ENCODE measurements at places on chromosomes 1 and 21.
A peak's percentile ranks its signal among the peaks of the same experiment; 100 is the strongest.

DNA sequence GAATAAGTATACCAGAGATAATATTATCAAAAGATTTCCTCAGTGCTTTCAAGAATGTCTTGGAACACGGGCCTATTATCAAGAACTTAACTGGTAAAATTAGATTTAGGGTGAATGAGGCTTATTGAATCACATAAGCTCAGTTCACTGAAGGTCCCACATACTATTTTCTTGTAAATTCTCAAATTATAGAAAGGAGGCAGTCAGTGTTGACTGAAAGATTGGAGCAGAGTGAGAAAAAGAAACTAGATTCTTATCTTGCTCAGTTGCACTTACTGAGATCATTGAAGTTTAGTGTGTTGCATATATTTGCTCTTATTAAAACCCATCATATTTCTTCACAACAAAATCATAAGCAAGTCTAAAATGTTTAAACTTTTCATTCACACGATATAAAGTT lies 3.9 kb upstream of the RGS1 start:
- DNase-seq, result no peak

GRCh38 chr1:99619583-99619982 lies 26.3 kb upstream of the PALMD start:
- no peak for DNase-seq

DNA sequence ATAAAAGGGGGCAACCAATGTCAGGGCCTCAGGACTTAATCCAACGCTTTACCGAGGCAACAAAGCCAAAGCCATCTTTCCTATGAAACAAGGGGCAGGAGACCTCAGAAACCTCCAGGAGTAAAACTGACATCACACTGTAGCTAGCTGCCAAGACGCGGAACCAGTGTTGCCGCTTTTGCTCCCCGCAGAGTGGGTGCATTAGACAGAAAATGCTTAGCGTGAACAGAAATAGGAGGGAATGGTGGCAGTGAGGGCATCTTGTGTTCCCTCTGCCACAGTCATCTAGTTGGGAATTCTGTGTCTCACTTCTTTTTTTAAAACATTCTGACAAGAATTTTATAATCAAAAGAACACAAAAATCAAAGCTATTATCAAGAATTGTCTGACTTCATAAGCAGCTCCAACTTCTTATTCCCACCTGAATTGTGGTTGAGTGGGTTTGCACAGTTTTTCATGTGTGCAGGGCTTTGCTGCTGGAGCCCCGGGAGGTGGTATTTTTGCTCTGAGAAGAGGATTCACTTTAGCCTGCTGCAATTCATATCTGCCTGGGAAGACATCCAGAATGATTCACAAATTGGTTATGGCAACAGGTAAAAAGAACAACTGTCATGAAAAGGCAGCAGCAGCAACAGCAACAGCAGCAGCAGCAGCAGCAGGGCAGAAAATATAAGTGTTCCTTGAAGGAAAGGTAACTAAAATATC lies 82.2 kb upstream of the DIRAS3 start:
- no peak for DNase-seq

GRCh38 chr1:3653286-3653618 lies 936 bp downstream of the TP73 start:
- DNase-seq, result no peak

DNA sequence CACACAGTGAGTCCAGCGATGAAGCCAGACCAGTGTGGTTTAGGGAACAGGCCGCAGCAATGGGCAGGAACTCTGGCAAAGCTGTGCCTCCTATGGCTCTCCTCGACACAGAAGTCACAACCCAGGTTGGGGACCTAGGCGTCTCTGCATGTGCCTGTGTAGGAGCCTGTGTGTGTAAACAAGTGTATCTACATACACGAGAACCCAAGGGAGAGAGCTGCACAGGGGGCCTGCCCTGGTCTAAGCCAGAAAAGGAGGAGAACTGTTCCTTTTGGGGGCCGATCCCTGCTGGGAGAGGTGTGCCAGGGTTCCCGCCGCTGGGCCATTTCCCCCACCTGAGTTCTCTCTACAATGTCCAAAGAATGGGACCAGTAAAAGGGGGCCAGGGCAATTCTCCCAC lies 56.0 kb downstream of the CD247 start:
- no peak for DNase-seq

- DNase-seq, result no peak
Measured at GRCh38 chr1:29428280-29428615, 191.9 kb downstream of the PTPRU start.

GRCh38 chr1:223741861-223742260 lies 29.5 kb downstream of the CAPN2 start:
- DNase-seq, result no peak

DNA sequence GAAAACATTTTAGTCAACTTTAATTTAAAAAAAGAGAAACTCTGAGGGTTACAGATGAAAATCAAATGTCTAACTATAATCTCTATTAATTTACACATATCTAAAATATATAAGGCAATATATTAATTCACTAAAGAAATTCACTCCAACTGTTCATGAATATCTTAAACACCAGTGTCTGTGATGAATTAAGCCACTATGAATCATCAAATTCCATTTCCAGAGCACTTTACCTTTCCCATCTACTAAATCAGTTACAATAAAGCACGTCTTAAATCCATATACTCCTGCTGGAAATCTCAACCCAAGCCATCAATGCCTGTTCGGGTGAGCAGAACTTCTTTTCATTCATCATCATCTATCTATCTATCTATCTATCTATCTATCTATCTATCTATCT lies 4.3 kb downstream of the TAF5L start:
- no peak for DNase-seq

DNA sequence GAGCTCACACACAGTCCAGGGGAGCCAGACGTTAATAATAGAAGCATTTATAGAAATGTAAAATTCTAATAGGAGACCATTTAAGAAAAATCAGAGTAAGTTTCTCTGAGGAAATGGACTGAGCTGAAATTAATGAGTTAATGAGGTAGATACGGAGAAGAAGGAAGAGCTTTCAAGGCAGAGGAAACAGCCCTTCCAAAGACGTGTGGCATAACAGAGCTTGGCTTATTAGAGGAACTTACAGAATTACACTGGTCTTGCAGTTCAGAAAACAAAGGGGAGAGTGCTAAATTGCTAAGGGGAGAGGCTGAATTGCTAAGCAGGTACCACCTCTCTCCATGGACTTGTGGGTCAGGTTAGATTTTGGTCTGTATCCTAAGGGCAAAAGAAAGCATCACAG lies 8.2 kb upstream of the PIGK start:
- DNase-seq, result no peak

- DNase-seq, result peak; percentile 60
Measured at GRCh38 chr1:37811027-37811655, 3.1 kb upstream of the YRDC start.

GRCh38 chr1:245279346-245279745 lies 124.6 kb downstream of the KIF26B start:
- DNase-seq, result no peak

- no peak for DNase-seq
Measured at GRCh38 chr1:183735069-183735860, 69.7 kb upstream of the RGL1 start.

DNA sequence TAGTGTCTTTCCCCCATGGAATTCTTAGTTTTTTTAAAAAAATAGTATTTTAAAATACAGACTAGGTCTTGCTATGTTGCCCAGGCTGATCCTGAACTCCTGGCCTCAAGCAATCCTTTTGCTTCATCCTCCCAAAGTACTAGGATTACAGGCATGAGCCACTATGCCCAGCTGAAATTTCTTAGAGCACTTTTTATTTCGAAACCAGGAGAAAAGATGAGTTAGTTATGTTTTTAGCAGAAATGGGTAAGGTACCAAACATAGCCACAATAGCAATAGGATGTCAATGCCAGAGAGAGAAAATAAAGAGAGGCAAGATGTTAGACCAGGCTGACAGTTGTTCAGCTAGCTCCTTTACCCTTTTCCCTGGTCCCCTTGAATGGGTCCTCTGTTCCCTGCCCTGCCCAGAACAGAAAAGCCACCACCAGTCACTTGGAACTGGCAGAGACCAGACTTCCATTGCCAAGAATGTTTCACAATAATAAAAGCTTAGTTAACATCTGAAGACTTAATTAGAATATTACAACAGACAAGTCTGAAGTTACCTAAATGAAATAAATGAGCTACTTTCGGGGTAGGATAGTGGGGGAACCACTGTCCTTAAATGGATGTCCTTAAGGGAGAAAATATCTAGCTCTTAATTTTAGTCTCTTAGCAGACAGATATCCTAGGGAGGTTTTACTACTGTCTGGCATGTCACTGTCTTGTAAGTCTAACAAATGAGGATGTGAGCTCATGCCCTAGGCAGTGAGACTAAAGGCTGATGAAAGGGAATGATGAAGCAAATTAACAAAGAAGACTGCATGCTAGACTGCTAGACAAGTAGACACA lies 54.3 kb downstream of the ABL2 start:
- DNase-seq, result no peak

DNA sequence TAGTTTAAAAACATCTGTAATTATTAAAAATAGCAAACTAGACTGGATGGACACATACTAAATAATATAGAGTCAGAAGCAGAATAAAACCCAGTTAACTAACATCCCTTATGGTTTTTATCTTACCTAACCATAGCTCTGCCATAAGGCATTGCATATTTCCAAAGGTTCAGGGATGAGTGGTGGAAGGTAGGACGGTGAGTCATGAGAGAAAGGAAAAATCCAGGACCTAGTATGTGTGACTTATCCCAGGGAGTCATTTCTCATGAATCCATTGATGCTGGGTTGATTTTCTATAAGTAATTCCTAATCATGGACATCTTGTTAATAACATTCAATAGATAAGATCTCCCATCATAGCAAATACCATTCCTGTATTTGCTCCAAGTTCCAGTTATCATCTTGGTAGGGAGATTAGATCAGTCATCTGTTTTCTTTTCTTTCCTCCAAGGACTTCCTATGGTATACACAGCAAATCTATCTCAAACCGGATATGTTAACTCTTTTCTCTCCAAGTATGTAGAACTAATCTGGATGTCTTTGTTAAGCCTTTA lies 490.7 kb upstream of the B3GALT2 start:
- no peak for DNase-seq

- no peak for DNase-seq
Measured at GRCh38 chr21:45027241-45028196, 46.9 kb upstream of the ADARB1 start.

DNA sequence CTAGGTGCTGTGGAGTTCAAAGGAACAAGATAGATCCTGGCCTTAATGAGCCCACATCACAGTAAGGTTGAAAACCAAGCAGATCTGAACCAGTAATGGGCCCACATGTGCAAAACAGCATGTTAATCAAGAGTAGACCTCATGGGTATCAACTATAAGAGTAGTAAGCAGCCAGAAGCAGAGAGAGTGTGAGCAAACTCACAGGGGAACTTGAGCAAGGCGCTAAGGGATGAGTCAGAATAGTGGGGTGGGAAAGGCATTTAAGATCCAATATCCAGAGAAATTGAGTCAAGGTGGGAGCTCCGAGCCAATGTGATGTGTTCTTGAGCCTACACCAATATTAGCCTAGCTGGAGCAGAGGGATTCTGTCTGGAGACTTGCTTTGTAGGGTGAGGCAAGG lies 52.4 kb upstream of the GJA5 start:
- no peak for DNase-seq

GRCh38 chr1:21069549-21069948 lies 107.1 kb downstream of the EIF4G3 start:
- DNase-seq, result no peak

GRCh38 chr1:212070720-212071302 lies 35.3 kb downstream of the DTL start:
- DNase-seq, result no peak

GRCh38 chr1:151619489-151620093 lies 7.7 kb downstream of the SNX27 start:
- no peak for DNase-seq

GRCh38 chr21:44286716-44287632 lies 1.3 kb downstream of the AIRE start:
- DNase-seq, result no peak

GRCh38 chr1:115347282-115347681 lies 9.2 kb upstream of the NGF start:
- no peak for DNase-seq

DNA sequence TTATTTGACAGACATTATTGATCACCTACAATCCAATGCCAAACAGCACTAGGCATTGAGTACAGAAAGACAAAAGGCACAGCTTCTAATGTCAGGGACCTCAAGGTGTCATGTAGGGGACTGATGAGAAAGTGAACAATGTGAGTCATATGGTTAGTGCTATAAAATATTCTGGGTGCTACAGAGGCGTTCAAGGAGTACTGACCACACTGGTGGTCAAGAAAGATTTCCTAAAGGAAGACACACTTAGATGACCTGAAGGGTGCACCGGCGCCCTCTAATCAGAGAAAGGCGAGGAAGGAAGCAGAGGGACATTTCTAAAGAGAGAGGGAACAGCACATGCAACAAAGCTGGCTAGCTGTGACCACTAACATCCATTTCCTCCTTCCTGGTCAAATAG lies 64.9 kb upstream of the F3 start:
- no peak for DNase-seq

GRCh38 chr21:27246741-27247140 lies 279.9 kb upstream of the ADAMTS5 start:
- DNase-seq, result no peak

GRCh38 chr1:36889478-36890226 lies 144.7 kb downstream of the GRIK3 start:
- no peak for DNase-seq

DNA sequence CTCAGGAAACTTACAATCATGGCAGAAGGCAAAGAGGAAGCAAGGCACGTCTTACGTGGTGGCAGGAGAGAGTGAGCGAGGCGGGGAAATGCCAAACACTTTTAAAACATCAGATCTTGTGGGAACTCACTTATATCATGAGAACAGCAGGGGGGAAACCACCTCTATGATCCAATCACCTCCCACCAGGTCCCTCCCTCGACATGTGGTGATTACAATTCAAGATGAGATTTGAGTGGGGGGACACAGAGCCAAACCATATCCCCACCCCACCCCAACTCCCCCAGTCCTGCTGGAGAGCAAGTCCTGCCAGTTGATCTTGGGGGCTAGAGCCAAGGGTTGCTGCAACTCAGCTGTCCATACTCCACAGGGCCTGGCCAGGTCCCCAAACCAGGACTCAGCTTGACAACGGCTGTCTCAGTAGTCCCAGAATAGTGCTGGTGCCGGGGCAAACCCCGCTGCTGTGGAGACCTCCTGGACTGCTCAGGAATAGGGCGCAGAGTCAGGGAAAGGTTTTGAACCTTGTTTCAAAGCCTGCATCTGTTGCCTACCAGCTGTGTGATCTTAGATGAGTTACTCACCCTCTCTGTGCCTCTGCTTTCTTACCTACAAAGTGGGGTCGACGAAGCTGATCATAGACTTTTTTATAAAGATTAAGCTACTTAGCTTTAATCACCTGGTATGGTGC lies 79.5 kb downstream of the STUM start:
- no peak for DNase-seq

DNA sequence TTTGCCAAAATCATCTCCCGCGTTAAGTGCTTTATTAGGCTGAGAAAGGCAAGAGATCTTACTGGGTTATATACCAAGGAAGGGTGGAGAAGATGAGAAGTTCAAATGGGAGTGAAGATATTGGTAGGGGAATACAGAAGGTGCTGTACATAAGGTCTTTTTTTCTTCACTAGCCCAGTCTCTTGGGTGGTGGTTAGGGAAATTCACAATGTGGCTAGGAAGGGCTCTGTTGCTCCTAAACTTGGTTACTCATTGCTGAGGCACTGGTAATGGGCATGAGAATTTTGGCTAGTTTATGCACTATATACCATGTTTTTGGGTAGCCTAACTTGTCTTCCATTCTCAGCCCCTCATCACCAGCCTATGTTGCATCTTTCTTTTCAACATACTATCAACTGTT lies 50.6 kb downstream of the LHX4 start:
- no peak for DNase-seq

All from HuH-7.5 (cell line).